ENCODE measurements at places on chromosomes 5 and 9. TPM values are rescaled to one million over a fixed set of nuclear protein-coding genes. Genes with fewer than 3 reads are reported as not detected.

DNA sequence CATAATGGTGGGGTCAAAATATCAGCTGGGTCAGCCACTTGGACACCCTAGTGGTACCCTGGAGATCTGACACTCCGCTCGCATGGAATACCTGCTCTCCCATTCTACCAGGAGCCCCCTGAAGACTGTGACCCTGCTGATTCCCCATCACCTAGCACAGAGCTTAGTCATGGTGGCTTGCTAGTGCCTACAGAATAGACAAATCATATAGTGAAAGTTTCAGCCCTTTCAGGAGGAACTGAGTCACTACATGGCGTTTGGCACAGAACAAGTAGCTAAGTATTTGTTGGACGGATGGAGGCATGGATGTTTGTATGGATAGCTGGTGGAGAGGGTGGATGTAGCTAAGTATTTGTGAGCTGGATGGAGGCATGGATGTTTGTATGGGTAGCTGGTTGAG is 65.3 kb downstream of the LMX1B start:
- DNase-seq = no peak

DNA sequence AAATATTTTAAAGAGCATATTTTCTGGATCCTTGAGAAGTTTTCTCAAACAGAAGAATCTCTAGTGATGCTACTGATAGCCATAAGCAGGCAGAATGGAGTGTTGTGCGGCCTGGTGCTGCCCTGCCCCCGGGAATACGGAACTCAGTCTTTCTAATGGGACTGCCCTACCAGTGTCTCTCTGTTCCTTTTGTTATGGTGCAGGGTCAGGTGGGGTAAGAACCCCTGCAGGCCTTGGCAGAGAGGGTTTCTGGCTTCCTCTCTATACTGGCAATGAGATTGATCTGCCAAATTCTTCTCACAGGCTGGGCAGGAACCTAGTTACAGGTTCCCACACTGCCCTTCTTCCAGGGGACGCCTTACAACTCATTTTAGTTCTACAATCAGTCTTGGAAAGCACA is 2.6 kb downstream of the IL5 start:
- DNase-seq = no peak

SLC4A9 gene
- not detected for total RNA-seq

DNA sequence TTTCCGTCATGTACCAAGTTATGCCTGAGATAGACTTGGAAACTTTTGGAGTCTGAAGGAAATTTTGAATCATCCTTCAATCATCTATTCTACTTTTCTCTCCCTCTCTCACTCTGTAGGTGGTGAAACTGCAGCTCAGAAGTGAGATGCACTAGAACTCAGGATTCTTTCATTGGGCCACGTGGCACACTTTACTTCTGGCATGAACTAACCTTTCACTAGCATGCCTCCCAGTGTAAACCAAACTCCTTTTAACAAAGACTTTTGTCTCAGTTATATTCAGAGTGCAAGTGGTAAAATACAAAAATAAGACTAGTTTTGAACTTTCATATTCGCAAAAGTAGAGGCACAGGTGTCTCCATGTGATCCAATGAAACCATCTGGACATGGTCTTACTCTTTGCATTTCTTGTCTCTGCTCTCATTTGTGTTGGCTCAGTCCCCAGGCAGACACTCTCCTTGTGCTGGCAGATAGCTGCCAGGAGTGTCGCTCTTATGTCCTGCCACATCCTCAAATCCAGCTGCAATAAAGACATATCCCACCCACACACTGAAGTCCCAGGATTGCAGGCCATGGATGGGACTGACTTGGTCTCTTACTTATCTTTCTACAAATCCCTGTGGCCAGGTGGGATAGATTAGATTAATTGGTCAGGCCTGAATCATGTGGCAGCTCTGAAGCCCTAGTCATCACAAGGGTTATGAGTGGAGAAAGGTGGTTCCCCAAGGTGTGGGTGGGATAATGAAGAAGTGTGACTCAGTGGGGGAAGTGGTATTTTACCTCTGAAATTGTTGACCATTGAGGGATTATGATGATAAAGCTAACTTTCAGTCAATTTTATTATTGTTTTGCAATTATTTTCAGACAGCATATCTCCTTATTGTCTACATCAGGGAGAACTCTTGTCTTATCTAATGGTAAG is 267.5 kb downstream of the GABRB2 start:
- DNase-seq = no peak

DNA sequence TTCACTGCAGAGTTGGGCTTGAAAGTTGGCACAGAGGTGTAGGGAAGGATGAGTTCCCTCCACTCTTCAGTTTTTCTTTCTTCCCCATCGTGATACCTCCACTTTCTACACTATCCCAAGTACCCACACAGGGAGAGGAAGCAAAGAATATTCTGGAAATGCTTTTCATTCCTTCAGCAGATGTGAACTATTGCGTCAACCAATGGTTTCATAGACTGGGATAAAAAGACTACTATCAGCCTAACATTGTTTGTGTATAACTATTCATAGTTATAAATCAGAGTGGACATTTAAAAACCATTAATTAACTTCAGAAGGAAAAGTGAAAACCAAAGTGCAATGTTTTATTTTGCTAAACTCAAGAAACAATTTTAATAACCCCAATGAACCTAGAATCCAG is 63.6 kb upstream of the MAMDC2 start:
- no peak for DNase-seq

ETF1 gene
- total RNA-seq = 101 TPM

ALDH1A1 gene
- 97.6 TPM for total RNA-seq

- no peak for DNase-seq
Measured at GRCh38 chr5:167819406-167819805, 472.0 kb upstream of the WWC1 start.

TMEM232 gene
- 6.7 TPM for total RNA-seq

RPL35 gene
- 1,023 TPM for total RNA-seq

GRCh38 chr9:134533850-134534588 is 107.6 kb upstream of the COL5A1 start:
- no peak for DNase-seq

CAMK4 gene
- 1.8 TPM for total RNA-seq

DNAJC21 gene
- 45.3 TPM for total RNA-seq

OLFM1 gene
- total RNA-seq = 47.9 TPM

- no peak for DNase-seq
Measured at GRCh38 chr5:32439086-32439642, 5.4 kb downstream of the ZFR start.

PRDM12 gene
- not detected for total RNA-seq

SLC36A2 gene
- total RNA-seq = not detected

ZFYVE16 gene
- total RNA-seq = 31.9 TPM

- no peak for DNase-seq
Measured at GRCh38 chr9:4665357-4665756, 923 bp downstream of the SPATA6L start.

DNA sequence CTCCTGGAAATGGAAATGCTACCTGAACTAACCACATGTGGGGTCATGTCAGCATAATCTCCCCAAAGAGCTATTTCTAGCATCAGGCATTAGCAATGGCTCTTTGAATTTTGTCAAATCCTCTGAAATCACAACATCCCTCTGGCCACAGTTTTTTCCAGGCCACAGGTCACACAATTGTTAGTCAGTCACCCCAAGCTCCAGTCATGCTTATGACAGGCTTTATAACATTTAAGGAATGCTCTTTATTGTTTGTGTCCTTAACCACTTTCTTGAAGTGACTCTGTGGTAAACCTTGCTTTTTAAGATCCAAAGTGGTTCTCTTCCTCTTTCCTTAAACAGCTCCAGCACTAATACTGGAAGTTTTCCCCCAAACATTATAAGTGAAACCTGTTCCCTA is 169.2 kb upstream of the HMHB1 start:
- no peak for DNase-seq

GRCh38 chr9:19446361-19446861 is 37.6 kb downstream of the ACER2 start:
- no peak for DNase-seq

PHF19 gene
- 20.2 TPM for total RNA-seq

GRCh38 chr5:42422656-42423280 is 471 bp upstream of the GHR start:
- no peak for DNase-seq

DNA sequence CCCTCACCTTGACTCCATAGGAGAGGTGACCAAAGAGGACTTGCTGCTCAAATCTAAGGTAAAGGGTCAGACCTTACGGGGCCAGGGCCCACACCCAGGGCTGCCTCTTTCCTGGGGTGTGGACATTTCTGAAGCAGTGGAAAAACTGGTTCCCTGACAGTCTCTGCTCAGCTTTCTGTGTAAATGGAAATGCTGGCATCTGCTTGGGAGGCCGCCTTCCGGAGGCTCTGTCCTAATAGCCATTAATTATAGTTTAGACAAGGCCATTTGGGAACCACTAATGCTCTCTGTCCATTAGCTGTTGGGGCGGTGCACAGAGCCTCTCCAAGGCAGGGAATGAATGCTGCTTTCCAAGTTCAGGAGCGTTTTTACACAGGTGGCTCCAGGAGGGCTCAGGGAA is 17.3 kb downstream of the USP20 start:
- no peak for DNase-seq

PHF24 gene
- 0.10 TPM for total RNA-seq

DNA sequence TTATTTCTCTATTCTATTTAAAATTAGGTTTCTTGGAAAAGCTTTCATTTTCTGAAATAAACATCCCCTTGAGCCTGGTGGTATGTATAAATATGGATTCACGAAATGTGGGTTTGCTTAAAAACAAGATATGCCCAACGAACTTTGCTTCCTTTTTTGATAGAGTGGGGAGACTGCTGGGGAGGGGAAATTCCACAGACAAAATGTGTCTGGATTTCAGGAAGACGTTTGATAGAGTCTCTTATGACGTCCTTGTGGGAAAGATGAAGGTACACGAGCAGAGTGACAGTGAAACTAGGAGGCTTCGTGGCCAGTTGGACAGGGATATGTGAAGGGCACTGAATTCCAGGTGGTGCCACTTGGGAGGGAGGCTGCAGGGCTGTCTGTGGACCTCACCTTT is 84.5 kb upstream of the RPS23 start:
- DNase-seq = no peak

GRCh38 chr9:113531919-113532808 is 68.6 kb downstream of the RGS3 start:
- DNase-seq = no peak
